SK-N-SH treated with all-trans-retinoic acid at 6 μM for 48 hours (cell line): ENCODE measurements at places on chromosomes 3 and 15.
A peak's percentile ranks its signal among the peaks of the same experiment; 100 is the strongest.

GRCh38 chr3:151203051-151203420, at the start of gene GPR171:
Gene GPR171, minus strand, starts transcription at chr3:151203216. Its CDS starts 3,830 bp downstream, at chr3:151199386.
- no peak for ATAC-seq

DNA sequence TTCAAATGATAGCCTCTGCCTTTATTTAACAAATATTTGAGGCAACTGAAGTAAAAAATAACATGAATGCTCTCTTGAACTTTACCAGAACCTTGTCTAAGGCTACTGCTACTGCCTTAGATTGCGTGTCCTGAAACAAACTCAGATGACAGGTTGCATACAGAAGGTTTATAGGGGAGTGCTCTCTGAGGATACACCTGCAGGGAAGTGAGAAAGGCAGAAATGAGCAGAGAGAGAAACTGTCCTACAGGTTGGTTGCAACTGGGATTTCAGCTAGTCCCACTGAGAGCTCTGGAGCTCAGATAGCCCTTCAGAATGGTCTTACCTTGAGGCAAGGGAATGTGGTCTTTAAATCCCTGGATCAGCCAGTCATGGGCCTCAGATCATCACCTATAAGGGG, 165.5 kb downstream of the IL5RA start:
- no peak for ATAC-seq

GRCh38 chr3:71893702-71894479, 108.9 kb upstream of the PROK2 start:
- ATAC-seq: no peak

DNA sequence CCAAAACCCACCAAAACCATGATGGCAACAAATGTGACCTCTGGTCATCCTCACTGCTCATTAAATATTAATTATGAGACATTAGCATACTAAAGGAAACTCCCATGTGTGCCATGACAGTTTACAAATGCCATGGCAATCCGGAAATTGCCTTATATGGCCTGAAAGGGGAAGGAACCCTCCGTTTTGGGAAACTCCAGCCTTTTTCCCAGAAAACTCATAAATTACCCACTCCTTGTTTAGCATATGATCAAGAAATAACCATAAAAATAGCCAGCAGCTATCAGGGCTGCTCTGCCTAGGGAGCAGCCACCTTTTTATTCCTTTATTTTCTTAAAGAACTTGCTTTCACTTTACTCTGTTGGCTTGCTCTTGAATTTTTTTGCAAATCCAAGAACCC, 992.7 kb downstream of the NTRK3 start:
- no peak for ATAC-seq

GRCh38 chr3:184491011-184491576, 70.5 kb upstream of the EPHB3 start:
- ATAC-seq: no peak

GRCh38 chr3:173096140-173096539, 44.9 kb downstream of the SPATA16 start:
- no peak for ATAC-seq

DNA sequence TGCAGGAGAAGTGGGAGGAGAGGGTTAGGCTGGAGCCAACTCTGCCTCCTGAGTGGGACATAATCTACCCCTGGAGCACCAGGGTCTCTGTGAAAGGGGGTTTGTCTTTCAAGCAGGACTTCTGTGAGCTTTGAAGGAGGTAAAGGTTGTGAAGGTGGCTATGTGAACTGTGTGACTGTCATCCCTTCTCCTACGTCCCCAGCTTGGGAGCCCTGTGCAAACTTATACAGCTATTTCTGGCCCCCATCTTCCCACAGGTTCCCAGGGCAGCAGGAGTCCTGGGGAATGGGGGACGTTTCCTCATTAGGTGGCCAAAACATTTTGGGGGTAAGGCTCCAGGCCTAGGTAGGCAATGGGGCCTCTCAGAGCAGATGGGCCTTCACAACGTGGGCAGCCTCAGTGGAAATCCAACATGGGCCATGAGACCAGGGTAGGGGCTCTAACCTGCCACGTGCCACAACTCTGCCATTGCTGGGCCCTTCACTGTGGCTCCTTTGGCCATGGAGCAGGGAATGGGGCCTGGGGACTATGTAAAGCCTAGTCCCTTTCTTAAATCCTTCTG, 3.5 kb downstream of the VIPR1 start:
- no peak for ATAC-seq

DNA sequence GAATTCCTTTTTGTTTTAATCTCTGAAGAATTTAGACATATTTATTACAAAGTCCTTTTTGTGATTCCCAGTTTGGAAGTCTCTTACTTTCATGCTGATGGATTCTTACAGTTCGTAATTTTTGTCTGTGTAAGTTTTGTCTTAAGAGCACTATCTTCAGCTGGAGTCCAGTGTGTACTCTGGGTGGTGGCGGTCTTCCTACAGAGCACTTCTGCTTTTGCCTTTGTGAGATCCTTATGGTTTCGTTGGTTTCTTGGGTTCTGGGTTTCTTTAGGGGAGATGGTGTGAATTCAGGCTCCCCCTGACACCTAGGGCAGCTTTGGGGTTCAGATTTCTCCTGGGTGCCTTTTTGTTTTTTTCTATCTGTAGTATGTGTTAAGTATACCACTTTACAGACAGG, 45.3 kb downstream of the PLS1 start:
- no peak for ATAC-seq

DNA sequence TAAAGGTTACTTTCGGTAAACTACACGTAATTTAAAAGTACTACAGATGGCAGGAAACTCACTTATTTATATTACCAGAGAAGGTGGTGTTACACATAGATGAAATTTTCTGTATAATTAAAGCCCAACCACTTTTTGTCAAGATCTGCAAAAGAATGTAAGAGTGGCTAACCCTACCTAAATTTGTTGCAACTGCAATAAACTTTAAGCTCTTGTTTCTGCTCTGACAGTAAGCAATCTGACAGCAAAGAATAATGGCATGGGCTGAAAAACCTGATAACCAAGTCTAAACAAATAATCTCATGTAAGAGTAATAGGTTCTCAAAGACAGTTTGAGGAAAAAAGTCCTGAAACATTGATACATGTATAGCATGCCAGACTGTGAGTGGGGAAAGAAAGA, 897.3 kb downstream of the TUSC7 start:
- no peak for ATAC-seq

DNA sequence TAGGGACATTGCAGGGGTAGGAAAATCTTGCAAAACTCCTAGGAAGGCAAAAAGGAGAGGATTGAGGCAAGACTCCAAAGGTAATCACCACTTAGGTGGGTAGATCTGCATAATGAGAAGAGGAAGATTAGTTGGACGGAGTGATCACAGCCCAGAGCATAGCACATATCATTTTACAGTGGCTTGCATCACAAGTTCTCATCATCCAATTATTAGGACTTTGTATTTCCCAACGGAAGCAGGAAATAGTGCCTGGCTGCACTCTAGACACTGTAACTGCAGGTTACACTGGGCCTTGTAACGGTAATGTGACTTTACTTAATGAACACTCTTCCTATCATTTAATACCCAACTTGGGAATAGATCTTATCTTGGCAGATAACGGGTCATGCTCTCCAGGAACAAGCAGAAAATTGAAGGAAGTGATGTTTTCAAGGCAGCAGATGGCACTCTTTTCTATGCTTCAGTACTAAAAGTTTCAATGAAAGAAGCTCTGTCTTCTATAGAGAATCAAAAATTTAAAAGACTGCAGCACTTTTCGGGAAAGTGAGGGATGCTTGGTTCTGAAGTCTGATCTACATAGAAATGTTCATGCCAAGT, 101.9 kb upstream of the KCNMB2 start:
- peak; percentile 44; the same call in 1 of the 3 replicates for ATAC-seq

- ATAC-seq: no peak
Observed at GRCh38 chr3:14521611-14522010, 18.5 kb downstream of the GRIP2 start.

DNA sequence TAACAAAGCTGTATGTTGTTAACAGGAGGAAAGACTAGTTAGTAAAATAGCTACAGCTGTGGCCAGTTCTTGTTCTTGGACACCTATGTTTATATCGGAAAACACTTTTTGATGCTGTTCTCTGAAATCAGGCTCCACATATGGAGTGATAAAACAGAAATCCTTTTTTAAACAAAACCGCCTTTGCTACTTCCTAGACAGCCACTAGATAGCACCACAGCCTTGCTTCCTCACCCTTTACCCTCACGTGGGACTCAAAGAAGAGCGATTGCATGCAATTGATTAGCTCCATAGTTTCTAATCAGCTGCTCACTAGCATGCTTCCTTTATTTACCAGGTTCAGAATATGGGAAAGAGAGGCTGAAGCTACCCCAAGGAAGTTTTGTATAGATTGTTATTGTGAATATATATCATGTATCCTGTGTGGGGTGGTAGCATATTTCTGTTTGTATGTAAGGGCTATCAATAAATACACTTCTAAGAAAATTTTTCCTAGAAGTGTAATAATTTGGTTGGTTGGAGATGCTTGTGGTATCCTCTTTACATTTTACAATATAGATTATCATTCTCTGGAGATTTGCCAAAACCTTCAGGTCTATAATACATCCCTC, 4.3 kb upstream of the MTFMT start:
- peak; percentile 68 for ATAC-seq
